Heart left ventricle (tissue), 16 donors: ENCODE measurements at places on chromosomes 5 and 9.

- no peak overlapping the region for H3K4me3 ChIP-seq
- no peak for DNase-seq
- no peaks in the 10 kb centered on the region for H3K4me1 ChIP-seq
- H3K27me3 ChIP-seq, result no peaks in the 10 kb centered on the region
Measured at GRCh38 chr5:111016801-111017200, 54.7 kb upstream of the TSLP start.

GRCh38 chr5:5191906-5192305, 51.8 kb downstream of the ADAMTS16 start:
- no peak overlapping the region for H3K4me3 ChIP-seq
- no peaks in the 10 kb centered on the region for H3K4me1 ChIP-seq
- no peaks in the 10 kb centered on the region for H3K36me3 ChIP-seq
- no peaks in the 10 kb centered on the region for H3K27me3 ChIP-seq

GRCh38 chr9:126591922-126592321, 21.8 kb upstream of the LMX1B start:
- no peaks in the 10 kb centered on the region for H3K27me3 ChIP-seq
- no peaks in the 10 kb centered on the region for H3K36me3 ChIP-seq
- peaks cover 22% of the 10 kb centered on the region for H3K4me1 ChIP-seq
- H3K4me3 ChIP-seq, result no peak overlapping the region

GRCh38 chr9:111965566-111966019, 69.0 kb downstream of the UGCG start:
- no peak for DNase-seq
- no peaks in the 10 kb centered on the region for H3K27me3 ChIP-seq
- no peaks in the 10 kb centered on the region for H3K4me1 ChIP-seq
- no peak overlapping the region for H3K4me3 ChIP-seq

- no peaks in the 10 kb centered on the region for H3K4me1 ChIP-seq
- H3K36me3 ChIP-seq, result no peaks in the 10 kb centered on the region
- H3K27me3 ChIP-seq, result no peaks in the 10 kb centered on the region
- H3K27ac ChIP-seq, result no peak overlapping the region
- DNase-seq, result no peak
Measured at GRCh38 chr9:114804505-114804904, 1.3 kb downstream of the TNFSF15 start.

DNA sequence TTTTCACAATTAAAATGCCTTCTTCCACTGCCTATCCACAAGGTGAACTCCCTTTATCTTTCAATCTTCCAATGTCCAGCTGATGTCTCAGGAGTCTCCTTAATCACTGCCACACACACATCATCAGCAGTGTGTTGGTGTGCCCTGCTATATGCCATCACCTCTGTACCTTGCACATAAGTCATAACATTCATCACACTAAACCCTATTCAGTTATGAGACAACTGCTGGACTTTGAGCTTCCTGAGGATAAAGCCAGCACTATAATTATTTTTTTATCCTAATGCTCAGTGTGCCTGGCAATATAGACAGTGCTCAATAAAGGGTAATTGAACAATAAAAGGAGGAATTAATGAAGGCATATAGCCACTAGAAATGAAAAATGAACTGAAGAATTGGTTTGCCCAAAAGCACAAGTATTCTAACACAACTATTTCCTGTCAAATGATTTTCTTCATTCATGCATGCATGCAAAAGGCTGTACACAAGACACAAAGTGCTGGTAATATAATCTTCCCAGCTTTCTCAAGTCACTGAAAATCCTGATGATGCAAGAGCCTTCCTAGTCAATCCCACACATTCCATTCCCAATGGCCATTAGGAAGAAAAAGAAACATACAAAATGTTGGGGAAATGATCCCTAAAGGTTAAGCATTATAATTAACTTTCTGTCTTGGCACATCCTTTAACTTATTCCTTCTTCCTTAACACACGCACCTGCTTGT, 32.4 kb downstream of the LPAR1 start:
- H3K4me1 ChIP-seq, result no peaks in the 10 kb centered on the region
- no peak overlapping the region for H3K4me3 ChIP-seq
- no peaks in the 10 kb centered on the region for H3K27me3 ChIP-seq
- DNase-seq, result no peak
- H3K36me3 ChIP-seq, result no peaks in the 10 kb centered on the region

DNA sequence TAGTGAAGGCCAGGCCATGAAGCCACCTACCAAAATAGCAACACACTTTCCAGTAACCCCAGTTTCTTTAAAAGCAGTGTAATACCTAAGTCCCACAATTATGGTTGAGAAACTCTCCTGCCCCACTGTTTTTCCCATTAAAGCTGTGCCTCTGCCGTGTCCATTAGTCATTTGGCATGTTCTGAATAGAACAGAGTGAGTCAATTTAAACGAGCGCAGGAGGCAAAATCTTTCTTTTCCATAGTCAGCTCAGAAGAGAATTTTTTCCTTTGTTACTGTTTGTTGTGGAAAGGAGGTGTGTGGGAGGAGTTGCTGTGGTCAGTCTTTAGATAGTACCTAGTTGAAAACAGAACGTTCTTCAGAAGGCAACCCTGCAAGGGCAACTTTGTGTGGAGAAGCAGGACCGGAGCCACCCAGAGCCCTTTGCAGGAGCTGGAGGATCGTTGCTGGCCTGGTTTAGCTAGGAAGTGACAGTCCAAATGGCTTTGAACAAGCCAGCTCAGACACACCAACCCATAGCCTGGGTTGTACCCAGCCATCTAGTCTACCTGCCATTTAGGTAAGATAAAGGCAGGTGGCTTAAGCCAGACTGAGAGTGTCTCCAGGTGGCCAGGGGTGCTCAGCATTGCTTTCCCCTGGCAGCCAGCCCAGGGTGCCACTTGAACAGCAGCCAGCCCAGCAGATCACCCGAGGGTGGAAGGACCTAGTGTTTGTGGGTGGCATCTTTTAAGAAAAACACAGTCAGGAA, 30.4 kb downstream of the GADD45G start:
- H3K36me3 ChIP-seq, result no peaks in the 10 kb centered on the region
- H3K4me3 ChIP-seq, result no peak overlapping the region
- DNase-seq, result no peak
- no peak overlapping the region for H3K27ac ChIP-seq

- H3K27me3 ChIP-seq, result no peaks in the 10 kb centered on the region
- no peak for DNase-seq
- H3K27ac ChIP-seq, result peak overlapping the region; percentile 91
- peaks cover 25% of the 10 kb centered on the region for H3K4me1 ChIP-seq
Measured at GRCh38 chr5:54309276-54309675, 1.1 kb downstream of the ARL15 start.

- DNase-seq, result no peak
- H3K4me3 ChIP-seq, result no peak overlapping the region
- H3K27me3 ChIP-seq, result no peaks in the 10 kb centered on the region
- no peaks in the 10 kb centered on the region for H3K36me3 ChIP-seq
- no peaks in the 10 kb centered on the region for H3K4me1 ChIP-seq
Measured at GRCh38 chr5:126812199-126812570, 35.2 kb downstream of the LMNB1 start.
